ENCODE measurements at places on chromosomes 13 and 19.

DNA sequence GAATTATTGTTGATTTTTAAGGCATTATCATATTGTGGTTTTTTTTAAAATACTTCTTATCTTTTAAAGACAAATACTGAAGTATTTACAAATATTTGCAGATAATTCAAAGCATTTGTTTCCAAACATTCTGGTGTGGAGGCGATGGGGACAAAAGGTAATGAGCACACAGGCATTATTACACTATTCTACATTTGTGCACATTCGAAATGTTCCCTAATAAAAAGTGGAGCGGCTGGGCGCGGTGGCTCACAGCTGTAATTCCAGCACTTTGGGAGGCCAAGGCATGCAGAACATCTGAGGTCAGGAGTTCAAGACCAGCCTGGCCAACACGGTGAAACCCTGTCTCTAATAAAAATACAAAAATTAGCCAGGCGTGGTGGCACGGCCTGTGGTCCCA, 133.4 kb downstream of the FOXO1 start:
- no peak for DNase-seq

DNA sequence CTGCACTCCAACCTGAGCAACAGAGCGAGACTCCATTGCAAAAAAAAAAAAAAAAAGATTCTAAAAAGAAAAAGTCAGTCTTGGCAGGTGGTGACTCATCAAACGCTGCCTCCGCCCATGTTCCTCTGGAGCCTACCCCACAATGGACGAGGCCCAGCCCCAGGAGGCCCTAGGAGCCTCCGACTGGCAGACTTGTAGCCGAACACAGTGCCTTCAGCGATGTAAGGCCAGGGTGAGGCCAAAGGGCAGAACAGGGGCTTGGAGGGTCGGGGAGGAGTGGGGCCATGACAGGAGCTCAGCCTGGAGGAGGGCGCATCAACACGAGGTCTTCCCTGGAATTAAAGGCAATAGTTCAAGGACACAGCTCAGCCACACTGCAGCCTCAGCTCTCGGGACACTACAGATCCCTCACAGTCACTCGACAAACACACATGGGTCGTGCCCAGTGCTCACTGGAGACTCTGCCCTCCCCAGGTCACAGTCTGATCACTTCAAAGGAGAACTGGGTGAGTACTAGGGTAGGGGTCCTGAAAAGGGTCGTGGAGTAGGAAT, 5.1 kb downstream of the USE1 start:
- no peak for DNase-seq

GRCh38 chr19:9847087-9847671, 12.1 kb downstream of the PIN1 start:
- no peak for DNase-seq

DNA sequence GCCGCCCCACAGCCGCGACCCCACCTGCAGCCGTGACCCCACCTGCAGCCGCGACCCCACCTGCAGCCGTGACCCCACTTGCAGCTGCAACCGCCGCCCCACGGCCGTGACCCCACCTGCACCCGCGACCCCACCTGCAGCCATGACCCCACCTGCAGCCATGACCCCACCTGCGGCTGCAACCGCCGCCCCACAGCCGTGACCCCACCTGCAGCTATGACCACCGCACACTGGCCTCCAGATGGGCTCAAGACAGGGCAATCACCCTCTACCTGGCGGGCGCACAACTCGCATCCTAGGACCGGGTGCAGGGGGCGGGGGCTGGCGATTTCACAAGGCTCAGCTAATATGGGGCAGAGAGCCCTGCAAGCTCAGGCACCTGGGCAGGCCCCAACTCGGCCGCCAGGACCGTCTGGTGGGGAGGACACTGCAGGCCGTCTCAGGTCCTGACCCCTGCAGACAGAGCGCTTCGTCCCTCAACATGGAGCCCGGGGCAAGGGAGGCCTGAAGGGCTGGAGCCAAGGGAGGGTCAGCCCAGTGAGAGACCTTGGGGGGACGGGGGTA, 15.1 kb downstream of the SBNO2 start:
- DNase-seq = no peak

DNA sequence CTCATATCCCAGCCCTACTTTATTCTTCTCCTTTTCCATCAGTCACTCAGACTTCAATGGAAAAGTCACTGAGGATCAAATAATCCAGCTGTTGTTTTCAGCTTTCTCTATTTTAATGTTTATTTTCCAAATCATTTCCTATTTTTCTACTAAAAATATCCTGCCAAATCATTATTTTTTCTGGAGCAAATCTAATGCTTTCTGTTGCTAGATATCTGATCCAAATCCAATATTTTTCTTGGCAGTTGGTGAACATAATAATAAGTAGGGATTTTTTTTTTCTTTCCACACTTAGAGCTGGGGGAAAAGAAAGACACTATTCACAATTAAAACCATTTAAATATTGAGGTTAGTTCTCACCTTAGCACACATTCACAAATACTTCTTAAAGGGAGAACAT, 656.1 kb downstream of the DACH1 start:
- DNase-seq = no peak

- no peak for DNase-seq
Measured at GRCh38 chr19:17077447-17078028, 2.0 kb downstream of the MYO9B start.

GRCh38 chr19:49691243-49692146, 579 bp downstream of the CPT1C start:
- no peak for DNase-seq

GRCh38 chr19:35776102-35776788, 881 bp downstream of the ARHGAP33 start:
- DNase-seq = no peak

DNA sequence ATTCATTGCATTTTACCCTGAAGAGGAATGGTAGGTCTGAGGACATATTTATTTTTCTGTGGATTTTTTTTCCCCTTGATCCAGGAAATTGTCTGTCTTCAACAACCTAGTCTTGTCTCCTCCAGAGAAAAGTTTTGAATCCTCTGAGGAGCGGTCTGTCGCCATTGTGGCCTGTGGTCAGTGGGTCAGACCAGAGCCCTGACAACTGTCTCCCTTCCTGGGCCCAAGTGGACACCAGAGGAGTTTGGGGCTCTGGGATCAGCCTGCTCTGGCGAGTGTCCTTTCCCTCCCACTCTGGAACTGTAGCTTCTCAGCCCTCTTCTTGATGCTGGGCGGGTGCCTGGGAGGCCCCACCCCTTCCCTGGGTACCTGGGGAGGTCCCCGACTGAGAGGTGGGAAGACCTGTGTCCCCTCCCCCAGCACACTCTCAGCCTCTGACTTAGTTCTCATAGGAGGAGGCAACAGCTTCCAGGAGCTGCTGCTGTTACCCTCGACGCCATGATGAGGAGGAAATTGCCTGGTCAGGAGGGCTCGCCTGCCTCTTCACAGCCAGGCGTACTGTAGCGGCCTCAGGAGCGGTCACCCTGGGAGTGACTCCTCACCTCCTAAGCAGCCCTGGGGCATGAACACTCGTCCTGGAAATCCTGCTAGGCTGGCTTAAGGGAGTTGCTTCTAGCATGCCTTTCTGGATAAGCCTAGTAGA, 110.3 kb downstream of the GGACT start:
- no peak for DNase-seq
